ENCODE measurements at places on chromosomes 11 and 22.

GRCh38 chr11:83706566-83706965 is 420.4 kb upstream of the CCDC90B start:
- no peak for DNase-seq

DNA sequence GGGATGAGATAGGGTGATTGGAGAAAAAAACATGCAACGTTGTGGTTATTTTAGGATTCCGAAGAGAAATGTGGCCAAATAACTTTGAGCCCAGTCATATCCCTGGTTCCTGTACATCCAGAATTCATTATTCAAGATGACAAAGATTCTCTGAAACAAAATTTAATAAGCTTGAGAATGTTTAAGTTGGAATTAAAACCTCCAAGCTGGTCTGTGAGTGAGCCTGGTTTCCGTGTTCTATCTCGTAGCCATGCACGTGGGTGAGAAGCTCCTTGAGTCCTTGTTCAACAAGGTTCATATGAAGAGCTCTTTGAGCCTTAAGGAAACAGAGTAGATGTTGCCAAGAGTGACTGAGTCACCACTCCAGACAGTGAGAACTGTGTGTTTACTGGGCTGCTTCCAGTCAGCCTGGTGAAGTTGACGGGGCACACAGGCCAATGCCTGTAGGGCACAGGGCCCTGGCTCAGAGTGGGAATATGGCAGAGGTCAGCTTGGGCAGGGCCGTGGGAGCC is 206.5 kb downstream of the NAV2 start:
- DNase-seq = peak; percentile 10

- DNase-seq = peak; percentile 20
Measured at GRCh38 chr11:73787051-73787642, 527 bp upstream of the MRPL48 start.

DNA sequence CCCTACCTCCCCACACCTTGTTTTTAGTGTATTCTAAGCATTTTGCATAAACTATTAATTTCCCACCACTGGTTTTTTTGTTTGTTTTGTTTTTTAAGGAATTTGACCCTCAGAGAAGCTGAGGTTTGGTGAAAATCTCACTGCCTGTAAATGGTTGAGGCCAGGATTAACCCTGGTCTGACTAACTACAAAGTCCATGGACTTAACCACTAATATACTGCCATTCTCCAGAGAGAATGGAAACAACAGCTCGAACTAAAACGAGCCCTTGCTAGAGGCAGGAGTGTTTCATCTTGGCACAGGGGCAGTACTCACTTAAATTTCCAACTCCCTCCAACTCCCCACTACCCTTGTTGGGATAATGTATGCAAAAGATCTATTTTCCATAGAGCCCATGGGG is 3.0 kb downstream of the CTNND1 start:
- no peak for DNase-seq
